ENCODE measurements at places on chromosomes 13 and 19.

DNA sequence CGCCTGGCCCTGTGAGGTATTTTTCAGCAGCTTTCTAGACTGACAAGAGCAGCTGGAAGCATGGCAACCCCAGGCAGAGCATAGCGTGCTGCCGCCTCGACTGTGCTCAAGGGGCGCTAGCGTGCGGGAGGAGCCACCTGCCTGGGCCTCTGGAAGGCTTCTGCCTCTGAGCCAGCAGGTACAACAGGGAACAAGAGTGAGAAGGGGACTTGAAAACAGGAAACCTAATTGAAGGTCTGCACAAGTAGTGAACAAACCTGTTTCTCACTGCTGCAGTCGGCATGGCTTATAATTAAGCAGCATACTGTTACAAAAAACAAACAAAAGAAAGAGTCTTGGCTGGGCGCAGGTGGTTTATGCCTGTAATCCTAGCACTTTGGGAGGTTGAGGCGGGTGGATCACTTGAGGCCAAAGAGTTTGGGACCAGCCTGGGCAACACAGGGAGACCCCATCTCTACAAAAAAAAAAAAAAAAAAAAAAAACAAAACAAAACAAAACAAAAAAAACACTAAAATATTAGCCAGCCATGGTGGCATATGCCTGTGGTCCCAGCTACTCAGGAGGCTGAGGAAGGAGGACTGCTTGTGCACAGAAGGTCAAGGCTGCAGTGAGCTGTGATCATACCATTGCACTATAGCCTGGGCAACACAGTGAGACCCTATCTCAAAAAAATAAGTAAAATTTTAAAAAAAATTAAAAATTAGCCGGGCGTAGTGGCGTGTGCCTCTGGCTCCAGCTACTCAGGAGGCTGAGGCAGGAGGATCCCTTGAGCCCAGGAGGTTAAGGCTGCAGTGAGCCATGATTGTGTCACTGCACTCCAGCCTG is 12.6 kb upstream of the GARRE1 start:
- no peak for DNase-seq

DNA sequence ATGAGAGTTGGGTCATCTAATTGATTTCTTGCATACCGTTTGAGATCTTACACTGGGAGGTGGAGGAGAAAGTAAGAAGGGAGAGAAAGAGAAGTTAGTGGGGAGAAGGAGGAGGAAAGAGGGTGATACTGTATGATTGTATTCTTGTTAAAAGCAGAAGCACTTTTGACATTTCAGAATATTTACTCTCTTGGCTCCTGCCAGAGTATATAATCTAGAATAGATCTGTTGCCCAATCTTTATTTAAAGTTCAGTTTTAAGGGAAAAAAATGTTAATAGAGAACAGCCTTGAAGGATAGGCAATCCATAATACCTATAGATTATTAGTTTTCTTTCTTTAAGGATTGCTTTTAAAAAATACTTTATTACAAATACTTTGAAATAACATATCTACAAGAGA is 41.5 kb downstream of the PDS5B start:
- DNase-seq = no peak

- DNase-seq = no peak
Observed at GRCh38 chr19:47891622-47891922, 5.5 kb upstream of the SULT2A1 start.

DNA sequence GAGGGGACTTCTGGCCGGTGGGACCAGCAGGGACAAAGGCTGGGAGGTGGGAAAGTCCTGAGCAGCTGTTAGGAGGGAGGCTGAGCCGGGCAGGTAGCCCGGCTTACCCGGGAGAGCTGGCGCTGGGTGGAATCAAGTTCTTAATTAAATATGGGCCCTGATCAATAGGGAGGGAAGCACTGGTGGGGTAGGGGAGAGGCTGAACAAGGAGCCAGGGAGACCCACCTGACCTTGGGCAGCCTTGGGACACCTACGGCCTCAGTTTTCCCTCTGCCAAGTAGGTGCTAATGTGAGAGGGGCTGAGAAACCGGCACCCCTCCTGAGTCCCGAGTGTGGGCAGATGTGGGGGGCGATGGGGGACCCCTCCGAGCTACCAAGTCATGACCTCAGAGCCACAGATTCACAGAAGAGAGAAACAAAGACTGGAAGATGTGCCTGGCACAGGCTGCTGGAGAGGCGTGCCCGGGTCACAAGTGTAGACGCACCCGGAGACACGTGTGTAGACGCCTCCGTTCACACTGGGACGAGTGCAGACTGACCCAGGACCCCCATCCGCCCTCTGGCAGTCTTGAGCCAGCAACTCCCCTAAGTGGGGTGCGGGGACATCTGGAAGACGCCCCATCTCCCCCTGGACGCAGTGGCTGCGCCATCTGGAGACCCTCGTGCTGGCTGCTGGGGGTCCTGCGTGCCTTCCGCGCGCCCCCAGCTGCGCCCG is 8.4 kb downstream of the ONECUT3 start:
- no peak for DNase-seq

DNA sequence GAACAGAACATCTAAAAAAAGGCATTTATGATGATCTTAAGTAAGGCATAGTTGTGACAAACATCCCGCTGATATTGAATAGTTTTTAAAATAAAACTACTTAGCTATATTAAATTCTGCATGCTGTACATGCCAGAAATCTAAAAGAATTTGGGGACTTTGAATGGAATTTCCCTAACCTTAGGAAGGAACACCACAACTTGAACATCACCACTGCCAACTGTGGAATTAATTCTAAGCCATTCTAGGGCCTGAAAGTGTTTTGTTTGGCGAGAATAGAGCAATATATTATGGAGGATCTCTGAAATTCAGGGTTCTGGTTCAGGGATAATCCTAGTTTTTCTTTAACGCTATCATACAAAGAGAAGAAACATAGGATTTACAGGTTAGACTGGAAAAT is 17.8 kb upstream of the LATS2 start:
- no peak for DNase-seq

GRCh38 chr19:51031880-51032225 is 2.9 kb downstream of the KLK12 start:
- DNase-seq = no peak

GRCh38 chr13:40113643-40114304 is 458.3 kb downstream of the COG6 start:
- no peak for DNase-seq

DNA sequence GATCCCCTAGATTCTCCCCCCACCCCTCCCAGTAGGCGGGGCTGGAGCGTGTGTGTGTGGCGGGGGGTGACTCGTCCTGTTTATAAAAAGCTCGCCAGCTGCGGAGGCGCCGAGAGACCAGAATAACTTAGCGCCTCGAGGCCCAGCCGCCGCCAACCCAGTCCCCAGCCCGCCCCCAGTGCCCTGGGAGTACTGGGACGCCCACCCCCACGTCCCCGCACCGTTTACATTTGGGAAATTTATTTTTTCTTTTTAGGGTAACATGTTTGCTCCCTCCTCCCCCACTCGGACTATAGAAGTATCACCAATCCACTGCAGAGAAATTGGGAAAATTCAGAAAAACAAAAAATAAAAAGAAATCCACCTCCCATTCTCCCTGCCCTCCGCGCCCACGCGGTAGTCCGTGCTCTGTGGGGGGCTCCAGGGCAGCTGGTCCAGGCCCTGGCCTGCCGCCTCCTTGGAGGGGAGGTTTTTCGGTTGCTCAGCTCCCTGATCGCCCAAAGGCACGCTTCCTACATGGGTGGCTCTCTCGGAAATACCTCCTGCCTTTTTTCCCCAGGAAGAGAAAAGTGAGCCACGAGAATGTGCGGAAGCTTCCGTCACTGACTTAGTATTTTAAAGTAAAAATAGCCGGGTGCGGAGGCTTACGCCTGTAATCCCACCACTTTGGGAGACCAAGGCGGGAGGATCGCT is 1.5 kb upstream of the RAB3A start:
- peak; percentile 59 for DNase-seq

Measured in NCI-H446 (cell line).